ENCODE measurements at places on chromosomes 2 and 18.

- no peak for DNase-seq
These were observed 20.2 kb upstream of the ADAM23 start for GRCh38 chr2:206423147-206423546.

GRCh38 chr2:204635478-204635877 is 90.2 kb downstream of the PARD3B start:
- no peak for DNase-seq

GRCh38 chr2:144084114-144084661 is 435.7 kb downstream of the ZEB2 start:
- DNase-seq: peak; percentile 88

DNA sequence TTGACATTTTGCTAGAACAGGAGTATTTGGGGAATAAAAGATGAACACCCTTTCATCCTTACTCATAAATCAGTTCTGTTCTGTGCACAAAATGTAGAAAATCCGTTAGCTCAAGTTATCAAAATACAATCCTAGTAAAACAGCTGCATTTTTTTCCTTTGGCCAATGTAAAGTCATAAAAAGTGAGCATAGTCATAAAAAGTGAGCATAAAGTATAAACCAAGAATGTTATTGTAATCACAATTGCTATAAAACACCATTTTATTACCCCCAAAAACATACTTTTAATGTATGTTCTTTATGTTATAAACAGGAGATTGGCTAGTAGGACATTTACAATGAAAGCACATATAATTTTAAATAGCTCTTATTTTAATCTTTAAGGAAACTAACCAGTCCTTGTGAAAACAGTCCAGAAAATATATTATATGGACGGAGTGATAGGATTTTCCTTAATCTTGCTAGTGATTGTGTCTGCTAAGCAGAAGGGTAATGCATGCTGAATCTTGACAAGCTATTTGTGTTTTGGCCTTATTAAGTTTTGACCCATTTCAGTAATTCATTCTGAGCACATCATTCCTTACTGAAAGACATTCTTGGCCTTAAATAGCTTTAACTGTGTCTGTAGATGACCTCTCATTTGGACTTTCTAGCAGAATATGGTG is 891.8 kb downstream of the DSC3 start:
- no peak for DNase-seq

GRCh38 chr2:24816404-24816803 is 23.2 kb downstream of the CENPO start:
- DNase-seq: no peak

DNA sequence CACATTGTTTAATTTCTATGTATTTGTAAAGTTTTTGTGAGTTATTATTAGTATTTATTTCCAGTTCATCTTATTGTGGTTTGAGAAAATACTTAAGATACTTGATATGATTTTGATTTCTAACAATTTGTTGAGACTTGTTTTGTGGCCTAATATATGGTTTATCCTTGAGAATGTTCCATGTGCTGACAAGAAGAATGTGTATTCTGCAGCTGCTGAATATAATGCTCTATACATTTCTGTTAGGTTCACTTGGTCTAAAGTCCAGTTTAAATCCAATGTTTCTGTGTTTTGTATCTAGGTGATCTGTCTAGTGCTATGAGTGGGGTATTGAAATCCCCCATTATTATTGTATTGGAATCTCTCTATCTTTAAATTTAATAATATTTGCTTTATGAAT is 201.3 kb downstream of the FSIP2 start:
- no peak for DNase-seq

DNA sequence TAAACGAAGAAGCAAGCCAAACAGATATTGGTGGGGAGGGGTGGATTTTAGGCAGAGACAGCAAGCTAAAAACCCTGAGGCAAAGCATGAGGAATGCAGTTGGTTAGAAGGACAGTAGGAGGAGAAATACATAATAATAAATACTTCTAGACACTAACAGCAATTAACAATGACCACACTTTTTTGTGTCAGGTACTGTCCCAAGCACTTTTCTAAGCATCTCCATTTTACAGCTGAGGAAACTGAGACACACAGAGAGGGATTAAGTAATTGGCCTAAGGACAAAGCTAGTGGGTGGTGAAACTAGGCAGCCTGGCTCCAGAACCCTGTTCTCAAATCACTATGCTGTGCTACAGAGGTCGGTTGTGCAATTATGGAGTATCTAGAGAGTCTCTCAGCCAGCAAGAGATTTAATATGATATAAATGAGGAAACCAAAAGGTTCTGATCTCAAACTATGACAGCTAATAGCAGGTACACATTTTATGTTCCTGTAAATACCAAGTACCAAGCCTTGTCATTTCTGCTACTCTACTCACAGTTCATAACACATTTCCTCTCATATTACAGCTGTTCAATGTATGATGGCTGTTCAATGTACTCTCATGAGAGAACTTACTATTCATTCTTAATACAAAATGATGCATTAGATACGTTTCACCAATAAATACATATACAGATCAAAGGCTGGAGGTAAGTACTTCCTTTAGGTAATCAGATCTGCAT is 5.3 kb downstream of the MAP4K3 start:
- DNase-seq: peak; percentile 40

Data from HCEC 1CT (cell line).